ENCODE measurements at places on chromosomes 16 and 17.
A peak's percentile ranks its signal among the peaks of the same experiment; 100 is the strongest.

DNA sequence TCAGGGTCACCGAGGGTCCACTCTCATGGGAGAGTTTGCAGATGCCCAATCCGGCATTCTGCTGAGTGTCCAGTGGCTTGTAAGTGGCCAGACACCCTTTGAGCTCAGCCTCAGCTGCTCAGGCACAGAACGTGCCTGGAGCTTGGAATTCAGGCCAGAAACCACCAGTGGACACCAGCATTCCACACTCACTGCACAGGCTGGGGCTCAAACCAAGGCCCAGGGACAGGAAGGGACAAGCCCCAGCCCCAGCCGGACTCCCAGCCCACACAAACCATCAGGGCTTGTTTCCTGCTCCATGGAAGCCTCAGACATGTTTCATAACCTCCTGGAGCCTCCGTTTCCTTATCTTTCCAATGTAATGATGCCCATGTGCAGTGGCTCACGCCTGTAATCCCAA is 5.0 kb upstream of the NPRL3 start:
- no peak for DNase-seq
- H3K4me1 ChIP-seq = peaks cover 7% of the 10 kb centered on the region

DNA sequence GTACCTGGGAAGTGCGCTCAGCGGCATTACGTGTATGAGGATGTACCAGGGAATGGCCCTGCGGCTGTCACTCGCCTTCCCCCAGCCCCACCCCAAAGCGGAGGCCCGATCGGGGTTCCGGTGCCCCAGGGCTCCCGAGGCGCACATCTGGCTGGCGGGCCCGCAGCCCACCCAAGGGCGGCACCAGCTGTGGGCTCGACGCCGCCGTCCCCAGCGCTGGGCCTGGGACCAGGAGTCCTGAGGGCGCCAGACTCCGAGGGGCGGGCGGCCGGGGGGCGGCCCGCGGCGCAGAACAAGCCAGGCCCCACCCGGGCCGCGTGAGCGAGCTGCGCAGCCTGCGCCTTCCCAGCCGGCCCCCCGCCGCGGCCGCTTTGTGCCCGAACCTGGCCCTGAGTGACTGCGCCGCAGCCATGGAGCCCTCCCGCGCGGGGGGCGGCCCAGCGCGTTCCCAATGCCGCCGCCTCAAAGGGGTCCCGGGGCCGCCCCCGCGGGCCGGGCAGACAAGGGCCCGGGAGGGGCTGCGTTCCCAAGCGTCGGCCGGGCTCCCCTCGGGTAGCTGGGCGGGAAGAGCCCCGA is 17.4 kb downstream of the ZNF423 start:
- H3K27me3 ChIP-seq = peaks cover 24% of the 10 kb centered on the region
- no peaks in the 10 kb centered on the region for H3K36me3 ChIP-seq
- H3K4me1 ChIP-seq = no peaks in the 10 kb centered on the region
- no peak for DNase-seq
- no peak overlapping the region for H3K4me3 ChIP-seq

DNA sequence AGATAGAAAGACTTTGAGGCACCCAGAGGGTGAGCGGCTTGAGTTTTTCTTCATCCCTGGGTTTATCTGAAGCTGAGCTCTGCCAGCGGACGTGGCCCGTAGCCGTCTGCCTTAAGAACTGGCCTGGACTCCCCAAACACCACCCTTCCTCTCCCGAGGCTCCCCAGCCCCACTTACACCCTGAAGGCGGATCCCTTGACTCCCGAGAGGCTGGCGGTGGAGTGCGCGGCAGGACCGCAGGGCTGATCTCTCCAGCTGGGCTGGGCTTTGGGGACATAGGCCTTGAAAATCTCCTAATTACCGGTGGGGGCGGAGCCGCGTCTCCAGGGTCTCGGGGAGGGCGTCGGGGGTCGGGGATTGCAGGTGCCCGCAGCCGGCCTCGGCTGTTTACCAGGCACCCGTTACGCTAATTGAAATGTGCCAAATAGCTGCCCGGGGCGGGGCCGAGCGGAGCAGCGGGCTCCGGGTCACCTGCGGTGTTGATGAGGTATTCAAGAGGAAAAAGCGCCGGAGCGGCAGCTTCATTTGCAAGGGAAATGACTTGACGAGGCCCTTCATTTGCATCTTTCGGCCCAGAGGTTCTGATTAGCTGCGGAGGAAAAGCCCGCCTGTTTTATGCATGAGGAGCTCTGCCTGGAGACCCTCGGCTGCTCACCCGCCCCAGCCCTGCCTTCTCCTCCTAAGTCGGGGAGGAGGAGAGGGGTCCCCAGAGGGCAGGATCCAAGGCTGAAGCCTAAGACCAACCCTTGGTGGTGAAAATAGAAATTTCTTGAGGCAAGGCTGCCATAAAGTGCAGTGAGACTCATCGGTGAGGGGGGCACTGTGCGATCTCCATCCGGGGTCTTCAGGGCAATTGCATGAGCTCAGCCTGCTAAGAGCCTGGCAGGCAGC is 100.7 kb downstream of the MGAT5B start:
- H3K27ac ChIP-seq = no peak overlapping the region
- H3K4me1 ChIP-seq = peaks cover 25% of the 10 kb centered on the region
- H3K27me3 ChIP-seq = no peaks in the 10 kb centered on the region
- H3K4me3 ChIP-seq = peak overlapping the region; percentile 54
- peak; percentile 76 for DNase-seq

DNA sequence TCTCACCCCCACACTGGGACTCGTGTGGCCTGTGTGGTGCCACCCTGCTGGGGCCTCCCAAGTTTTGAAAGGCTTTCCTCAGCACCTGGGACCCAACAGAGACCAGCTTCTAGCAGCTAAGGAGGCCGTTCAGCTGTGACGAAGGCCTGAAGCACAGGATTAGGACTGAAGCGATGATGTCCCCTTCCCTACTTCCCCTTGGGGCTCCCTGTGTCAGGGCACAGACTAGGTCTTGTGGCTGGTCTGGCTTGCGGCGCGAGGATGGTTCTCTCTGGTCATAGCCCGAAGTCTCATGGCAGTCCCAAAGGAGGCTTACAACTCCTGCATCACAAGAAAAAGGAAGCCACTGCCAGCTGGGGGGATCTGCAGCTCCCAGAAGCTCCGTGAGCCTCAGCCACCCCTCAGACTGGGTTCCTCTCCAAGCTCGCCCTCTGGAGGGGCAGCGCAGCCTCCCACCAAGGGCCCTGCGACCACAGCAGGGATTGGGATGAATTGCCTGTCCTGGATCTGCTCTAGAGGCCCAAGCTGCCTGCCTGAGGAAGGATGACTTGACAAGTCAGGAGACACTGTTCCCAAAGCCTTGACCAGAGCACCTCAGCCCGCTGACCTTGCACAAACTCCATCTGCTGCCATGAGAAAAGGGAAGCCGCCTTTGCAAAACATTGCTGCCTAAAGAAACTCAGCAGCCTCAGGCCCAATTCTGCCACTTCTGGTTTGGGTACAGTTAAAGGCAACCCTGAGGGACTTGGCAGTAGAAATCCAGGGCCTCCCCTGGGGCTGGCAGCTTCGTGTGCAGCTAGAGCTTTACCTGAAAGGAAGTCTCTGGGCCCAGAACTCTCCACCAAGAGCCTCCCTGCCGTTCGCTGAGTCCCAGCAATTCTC is 27.4 kb downstream of the STH start:
- peaks cover 28% of the 10 kb centered on the region for H3K36me3 ChIP-seq
- H3K27me3 ChIP-seq = no peaks in the 10 kb centered on the region
- no peak for DNase-seq
- no peak overlapping the region for H3K27ac ChIP-seq

- DNase-seq = no peak
- no peaks in the 10 kb centered on the region for H3K4me1 ChIP-seq
- no peaks in the 10 kb centered on the region for H3K36me3 ChIP-seq
- H3K4me3 ChIP-seq = no peak overlapping the region
- H3K27me3 ChIP-seq = no peaks in the 10 kb centered on the region
These were observed 162.4 kb downstream of the BANP start for GRCh38 chr16:88113545-88114045.

- peaks cover 46% of the 10 kb centered on the region for H3K4me1 ChIP-seq
- no peak overlapping the region for H3K4me3 ChIP-seq
- no peak overlapping the region for H3K27ac ChIP-seq
- no peaks in the 10 kb centered on the region for H3K27me3 ChIP-seq
- H3K36me3 ChIP-seq = peaks cover 48% of the 10 kb centered on the region
These were observed 4.0 kb downstream of the CMTM3 start for GRCh38 chr16:66608241-66609138.

GRCh38 chr17:537133-537532 is 177.5 kb downstream of the VPS53 start:
- no peak for DNase-seq
- H3K27ac ChIP-seq = no peak overlapping the region
- H3K4me3 ChIP-seq = no peak overlapping the region
- H3K36me3 ChIP-seq = peaks cover 54% of the 10 kb centered on the region
- H3K27me3 ChIP-seq = no peaks in the 10 kb centered on the region

DNA sequence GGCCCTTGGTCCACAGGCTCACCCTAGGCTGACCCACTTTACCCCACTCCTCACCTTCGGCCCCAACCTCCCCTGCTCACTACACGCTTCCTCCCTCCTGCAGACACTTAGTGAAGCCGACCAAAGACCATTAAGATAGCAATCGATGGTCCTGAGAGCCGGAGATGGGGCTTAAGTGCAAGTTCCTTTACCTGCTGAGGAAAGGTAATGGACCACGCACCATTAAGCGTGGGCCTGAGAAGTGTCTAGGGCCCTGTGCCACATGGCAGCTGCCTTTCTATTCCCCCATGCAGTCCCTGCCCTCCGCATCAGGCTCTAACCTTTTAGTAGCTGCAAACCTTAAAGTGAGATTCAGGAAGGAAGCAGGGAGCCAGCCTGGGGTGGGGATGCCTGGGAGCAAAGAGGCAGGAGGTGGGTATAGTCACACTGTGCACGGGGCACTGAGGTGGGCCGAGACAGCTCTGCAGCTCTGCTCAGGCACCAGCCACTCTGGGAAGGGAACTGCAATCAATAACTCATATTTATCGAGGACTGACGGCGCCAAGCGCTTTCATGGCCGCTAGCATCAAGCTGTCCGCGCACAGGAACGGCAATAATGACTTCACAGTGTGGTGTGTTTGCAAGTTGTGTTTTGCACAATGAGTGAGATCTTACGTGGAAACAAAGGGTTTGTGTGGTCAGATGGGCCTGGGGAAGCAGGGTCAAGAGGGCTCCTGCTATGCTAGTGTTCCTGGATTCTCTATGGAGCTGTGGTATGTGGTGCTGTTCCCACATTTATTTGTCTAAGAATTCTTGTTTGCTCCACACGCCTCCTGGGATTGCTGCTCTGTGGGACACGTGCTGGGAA is 84.9 kb upstream of the CDC42EP4 start:
- H3K4me3 ChIP-seq = no peak overlapping the region
- H3K4me1 ChIP-seq = no peaks in the 10 kb centered on the region
- DNase-seq = no peak
- H3K27ac ChIP-seq = no peak overlapping the region
- H3K27me3 ChIP-seq = no peaks in the 10 kb centered on the region

DNA sequence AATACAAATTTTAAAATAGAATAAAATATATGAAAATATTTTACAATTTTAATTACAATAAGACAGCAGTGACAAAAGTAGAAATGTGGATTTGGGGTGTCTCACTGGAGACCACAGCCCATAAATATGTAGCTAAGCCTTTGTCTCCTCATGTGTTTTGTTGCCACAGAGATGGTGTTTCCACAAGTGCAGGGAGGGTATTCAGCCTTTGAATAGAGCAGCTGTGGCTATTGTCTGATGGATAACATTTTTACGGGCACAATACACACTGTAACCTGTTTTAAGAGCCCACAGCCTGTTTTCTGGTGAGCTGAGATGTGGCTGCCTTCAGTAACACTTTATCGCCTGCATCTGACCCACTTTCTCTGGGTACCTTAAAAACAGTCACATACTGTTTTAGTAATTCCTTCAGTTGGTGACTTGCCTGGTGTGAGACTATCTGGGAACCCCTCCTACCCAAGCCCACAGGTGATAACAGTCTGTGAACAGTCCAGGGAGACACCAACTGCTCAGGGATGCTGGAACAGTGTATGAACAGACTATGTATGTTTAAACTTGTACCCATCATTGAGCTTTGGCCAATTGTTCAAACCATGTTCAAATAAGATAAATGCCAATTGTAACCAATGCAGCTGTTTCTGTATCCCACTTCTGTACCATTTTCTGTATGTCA is 7.8 kb upstream of the AHSP start:
- no peaks in the 10 kb centered on the region for H3K36me3 ChIP-seq
- no peaks in the 10 kb centered on the region for H3K27me3 ChIP-seq
- H3K27ac ChIP-seq = no peak overlapping the region
- DNase-seq = no peak
- H3K4me1 ChIP-seq = no peaks in the 10 kb centered on the region

GRCh38 chr17:5580969-5581368 is 3.3 kb downstream of the NLRP1 start:
- H3K4me3 ChIP-seq = no peak overlapping the region
- H3K36me3 ChIP-seq = peaks cover 34% of the 10 kb centered on the region
- DNase-seq = no peak
- H3K27ac ChIP-seq = peak overlapping the region; percentile 18

GRCh38 chr16:88476817-88477397 is 23.8 kb downstream of the ZFPM1 start:
- peaks cover 60% of the 10 kb centered on the region for H3K4me1 ChIP-seq
- no peaks in the 10 kb centered on the region for H3K27me3 ChIP-seq
- no peak overlapping the region for H3K27ac ChIP-seq
- no peak for DNase-seq
- H3K4me3 ChIP-seq = no peak overlapping the region

DNA sequence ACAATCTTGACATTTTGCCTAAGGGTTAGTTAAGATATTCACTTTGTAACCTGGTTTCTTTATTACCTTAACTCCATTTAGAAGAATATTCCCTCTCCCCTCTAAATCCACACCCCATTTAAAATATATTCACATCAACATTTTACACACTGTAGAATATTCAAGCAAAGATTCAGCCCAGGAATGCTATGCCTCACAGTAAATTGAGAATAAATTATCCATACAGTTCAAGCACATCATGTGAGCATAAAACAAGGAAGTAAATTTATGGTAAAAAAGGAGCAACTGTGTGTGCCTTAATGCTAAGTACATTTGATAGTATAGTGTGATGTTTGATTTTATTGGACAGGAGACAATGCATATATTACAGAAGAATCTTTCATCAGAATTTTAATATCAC is 806.6 kb upstream of the KIF2B start:
- no peak for DNase-seq
- no peaks in the 10 kb centered on the region for H3K4me1 ChIP-seq
- H3K36me3 ChIP-seq = no peaks in the 10 kb centered on the region
- H3K4me3 ChIP-seq = no peak overlapping the region

GRCh38 chr17:14693382-14693781 is 392.5 kb downstream of the HS3ST3B1 start:
- H3K27me3 ChIP-seq = peaks cover 7% of the 10 kb centered on the region

GRCh38 chr16:73713778-73714495 is 582.7 kb upstream of the PSMD7 start:
- no peak for DNase-seq
- H3K27ac ChIP-seq = no peak overlapping the region
- H3K27me3 ChIP-seq = no peaks in the 10 kb centered on the region
- H3K36me3 ChIP-seq = no peaks in the 10 kb centered on the region
- no peak overlapping the region for H3K4me3 ChIP-seq
- no peaks in the 10 kb centered on the region for H3K4me1 ChIP-seq

- H3K36me3 ChIP-seq = peaks cover 45% of the 10 kb centered on the region
- H3K4me1 ChIP-seq = peaks cover 80% of the 10 kb centered on the region
- no peaks in the 10 kb centered on the region for H3K27me3 ChIP-seq
- peak overlapping the region; percentile 83 for H3K27ac ChIP-seq
These were observed 867 bp upstream of the LIMD2 start for GRCh38 chr17:63700528-63701455.
